Stimulated activated CD8-positive, alpha-beta memory T cell treated with anti-CD3 and anti-CD28 coated beads, Interleukin-15, amount 100 ng/mL, for 24 hours (primary cell): ENCODE measurements at places on chromosomes 2 and 18.

DNA sequence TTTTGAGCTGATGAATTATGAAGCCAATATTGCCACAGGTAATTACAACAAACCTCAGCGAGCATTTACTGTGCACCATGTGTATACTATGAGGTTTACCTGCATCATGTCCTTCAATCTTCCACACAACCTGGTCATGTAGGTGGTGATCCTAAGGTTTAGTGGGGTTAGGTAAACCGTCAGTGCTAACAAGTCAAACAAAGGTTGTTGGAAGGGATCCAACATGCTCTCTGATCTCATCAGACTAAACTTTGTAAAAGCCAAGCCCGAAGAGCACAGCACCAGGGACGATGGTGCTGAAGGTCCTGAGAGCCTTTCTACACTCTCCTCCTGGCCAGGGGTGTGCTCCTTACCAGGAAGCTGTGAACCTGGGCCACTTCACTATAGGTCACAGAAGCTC is 29.4 kb downstream of the SH3YL1 start:
- DNase-seq = no peak

GRCh38 chr2:88808652-88809051 is 117.2 kb downstream of the RPIA start:
- DNase-seq = no peak

DNA sequence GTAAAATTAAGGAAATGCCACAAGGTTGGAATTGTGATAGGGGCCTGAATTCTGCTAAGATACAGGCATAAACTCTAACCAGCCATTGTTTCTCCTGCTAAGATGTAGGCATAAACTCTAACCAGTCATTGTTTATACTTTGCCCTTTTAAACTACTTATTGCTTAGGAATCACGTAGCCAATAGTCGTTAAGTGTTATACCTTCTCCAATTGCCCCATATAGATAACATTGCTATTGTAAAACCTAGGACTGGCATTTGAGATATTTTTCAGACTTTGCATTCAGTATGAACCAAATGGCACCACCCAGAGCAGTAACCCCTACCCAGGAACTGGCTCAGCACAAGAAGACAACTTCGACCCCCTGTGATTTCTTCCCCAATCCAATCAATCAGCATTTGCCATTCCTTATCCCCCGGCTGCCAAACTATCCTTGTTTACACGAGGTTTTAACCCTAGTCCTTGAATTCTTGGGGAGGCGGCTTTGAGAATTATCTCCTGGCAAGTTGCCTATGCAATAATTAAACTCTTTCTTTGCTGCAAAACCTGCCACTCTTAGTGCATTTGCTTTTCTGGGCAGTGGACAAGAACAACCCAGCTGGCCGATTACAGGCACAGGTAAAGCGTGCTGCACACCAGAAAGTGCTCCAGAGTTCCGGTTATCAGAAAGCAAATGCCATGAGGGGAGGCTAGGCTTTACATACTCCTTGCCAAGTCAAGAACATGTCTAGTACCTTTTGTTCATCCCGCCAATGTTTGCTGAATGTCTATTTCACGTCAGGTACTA is 167.6 kb downstream of the LAMA1 start:
- no peak for DNase-seq

DNA sequence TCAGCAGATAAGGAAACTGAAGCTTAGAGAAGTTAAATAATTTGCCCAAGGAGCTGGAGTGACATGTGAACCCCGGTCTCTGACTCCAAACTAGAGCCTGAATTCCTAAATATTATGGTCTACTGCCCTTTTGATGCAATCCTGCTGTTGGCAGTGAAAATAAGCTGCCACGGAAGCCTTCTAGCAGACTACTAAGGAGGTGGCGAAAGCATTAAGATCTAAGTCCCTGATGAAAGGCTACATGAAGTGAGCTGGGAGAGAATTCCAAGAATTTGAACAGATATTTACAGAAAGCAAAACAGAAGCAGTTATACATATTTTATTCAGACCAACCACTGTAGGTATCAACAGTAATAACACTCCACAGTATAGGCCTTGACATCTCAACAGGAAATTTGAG is 28.1 kb downstream of the TRMT61B start:
- DNase-seq = no peak

DNA sequence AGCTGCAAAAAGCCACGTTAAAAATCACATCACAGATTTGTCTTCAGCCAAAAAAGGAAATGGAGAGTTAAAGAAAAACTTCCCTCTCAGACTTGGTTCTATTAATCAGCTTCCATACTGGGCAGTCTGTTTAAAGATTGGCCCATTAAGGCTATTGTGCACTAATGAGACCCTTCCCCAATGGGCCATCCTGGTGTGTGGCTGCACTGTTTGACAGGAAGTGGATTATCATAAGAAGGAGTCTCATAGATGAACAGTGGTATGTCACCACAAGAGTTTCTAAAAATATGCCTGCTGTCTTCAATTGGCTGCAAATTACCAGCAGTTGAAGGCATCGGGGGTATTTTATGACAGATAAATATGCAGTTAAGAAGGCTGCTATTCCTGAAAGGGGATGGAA is 247.6 kb upstream of the THSD7B start:
- no peak for DNase-seq

GRCh38 chr18:73908323-73908722 is 239.3 kb downstream of the FBXO15 start:
- DNase-seq = no peak

GRCh38 chr2:233414777-233415570 is 60.7 kb downstream of the DGKD start:
- DNase-seq = no peak

DNA sequence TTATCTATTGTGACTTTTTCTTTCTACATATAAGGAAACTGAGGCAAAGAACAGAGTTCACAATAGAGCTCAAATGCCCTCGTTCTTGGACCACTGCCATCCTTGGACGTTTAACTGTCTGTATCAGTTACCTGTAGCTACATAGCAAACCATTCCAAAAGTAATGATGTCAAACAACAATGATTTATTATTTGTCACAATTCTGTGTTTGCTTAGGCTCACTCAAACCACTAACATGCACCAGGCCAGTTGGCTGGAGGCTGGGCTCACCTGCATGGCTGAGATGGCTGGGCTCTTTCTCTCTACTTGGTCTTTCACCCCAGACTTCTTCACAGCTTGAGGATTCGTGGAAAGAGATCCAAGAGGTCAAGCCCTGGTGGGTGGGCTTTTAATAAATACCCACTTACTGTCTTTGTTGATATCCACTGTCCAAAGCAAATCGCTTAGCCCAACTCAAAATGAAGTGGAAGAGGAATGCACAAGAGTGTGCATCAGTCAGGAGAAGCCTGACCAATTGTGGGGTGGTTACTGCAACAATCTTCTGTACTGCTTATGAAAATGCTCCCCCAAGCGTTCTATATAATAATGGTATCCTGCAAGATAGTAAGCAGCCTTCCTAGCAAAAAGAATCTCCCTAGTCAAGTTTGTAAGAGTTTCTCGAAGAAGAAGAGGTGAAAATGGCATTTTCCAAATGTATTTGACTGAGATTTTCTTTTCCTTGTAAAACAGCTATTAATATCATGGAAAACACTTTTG is 163.5 kb upstream of the NT5C1B start:
- no peak for DNase-seq

GRCh38 chr18:48667276-48668254 is 128.7 kb downstream of the CTIF start:
- no peak for DNase-seq

DNA sequence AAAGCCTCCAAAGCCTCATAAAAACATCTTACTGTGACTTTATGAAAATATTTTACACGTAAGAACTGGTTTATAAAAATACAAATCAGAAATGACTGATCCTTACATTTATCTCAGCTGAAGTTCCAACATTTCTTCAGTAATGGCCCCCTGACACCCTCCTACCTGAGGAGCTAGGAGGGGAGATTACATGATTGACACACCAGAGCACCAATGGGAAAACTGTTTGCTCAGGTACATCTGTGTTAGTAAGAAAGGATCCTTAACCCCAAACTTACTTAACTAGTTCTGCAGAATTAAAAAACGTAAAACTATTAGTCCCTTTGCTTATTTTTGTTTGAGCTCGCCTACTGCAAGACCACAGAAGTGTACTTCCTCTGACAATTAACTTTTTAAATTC is 27.0 kb downstream of the ENOSF1 start:
- no peak for DNase-seq

DNA sequence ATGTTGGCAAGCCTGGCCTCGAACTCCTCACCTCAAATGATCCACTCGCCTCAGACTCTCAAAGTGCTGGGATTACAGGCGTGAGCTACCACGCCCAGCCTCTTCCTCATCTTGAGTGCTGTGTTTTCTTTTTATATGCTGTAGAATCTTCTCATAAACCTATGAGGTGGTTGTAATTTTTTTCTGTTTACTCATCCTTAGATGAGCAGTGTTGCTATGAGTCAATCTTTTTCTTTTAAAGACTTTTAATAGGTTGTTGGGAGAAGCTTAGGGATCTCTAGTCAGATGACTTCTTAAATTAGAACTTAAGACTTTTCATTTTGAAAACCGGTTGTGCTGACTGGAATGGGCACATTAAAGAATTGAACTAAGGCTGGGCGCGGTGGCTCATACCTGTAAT is 8.7 kb upstream of the AAK1 start:
- no peak for DNase-seq

DNA sequence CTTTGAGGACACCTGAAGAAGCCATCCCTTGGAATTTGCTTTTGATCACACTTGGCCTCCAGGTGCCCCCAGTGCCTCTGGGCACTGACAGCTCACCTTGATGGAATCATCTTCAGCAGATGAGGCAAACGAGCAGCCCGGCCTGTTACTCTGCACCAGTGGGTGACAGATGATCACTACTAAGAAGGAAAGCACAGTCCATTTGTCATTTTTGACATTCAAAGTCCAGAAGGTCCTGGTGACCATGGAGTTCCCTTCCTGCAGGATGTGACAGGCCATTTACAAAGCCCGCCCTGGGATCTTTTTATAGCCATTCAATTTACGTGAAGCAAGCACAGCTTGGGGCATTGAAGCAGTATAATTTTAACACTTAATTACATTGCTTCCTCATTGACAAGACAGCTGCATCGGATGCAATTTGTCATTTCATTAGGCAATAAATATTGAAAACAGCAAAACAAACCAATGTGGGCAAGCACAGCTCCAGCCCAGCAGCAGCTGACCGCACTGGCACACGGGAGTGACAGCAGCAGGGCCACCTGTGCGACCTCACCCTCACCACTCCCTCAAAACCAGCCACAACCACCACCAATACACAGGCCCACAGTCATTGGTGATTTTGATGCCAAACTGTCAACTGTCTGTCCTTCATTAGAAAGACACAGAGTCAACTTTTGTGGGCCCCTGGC is 76.0 kb upstream of the SLC66A3 start:
- no peak for DNase-seq
